ENCODE measurements at places on chromosomes 3 and 15. TPM values are rescaled to one million over a fixed set of nuclear protein-coding genes. Genes with fewer than 3 reads are reported as not detected.

BOC gene
- 130 TPM for total RNA-seq

ZBBX gene
- not detected for total RNA-seq

- ATAC-seq = no peak
Observed at GRCh38 chr3:139887431-139887830, 47.6 kb upstream of the CLSTN2 start.

- peak; percentile 13 for ATAC-seq
Observed at GRCh38 chr15:79007066-79007465, 62.2 kb upstream of the CTSH start.

GRCh38 chr3:114114719-114115118 is 58.2 kb downstream of the QTRT2 start:
- ATAC-seq = no peak

- no peak for ATAC-seq
Observed at GRCh38 chr3:72182206-72182605, 397.3 kb upstream of the PROK2 start.
